WTC11 (cell line): ENCODE measurements at places on chromosomes 5 and 9. TPM values are rescaled to one million over a fixed set of nuclear protein-coding genes. Genes with fewer than 3 reads are reported as not detected.

DNA sequence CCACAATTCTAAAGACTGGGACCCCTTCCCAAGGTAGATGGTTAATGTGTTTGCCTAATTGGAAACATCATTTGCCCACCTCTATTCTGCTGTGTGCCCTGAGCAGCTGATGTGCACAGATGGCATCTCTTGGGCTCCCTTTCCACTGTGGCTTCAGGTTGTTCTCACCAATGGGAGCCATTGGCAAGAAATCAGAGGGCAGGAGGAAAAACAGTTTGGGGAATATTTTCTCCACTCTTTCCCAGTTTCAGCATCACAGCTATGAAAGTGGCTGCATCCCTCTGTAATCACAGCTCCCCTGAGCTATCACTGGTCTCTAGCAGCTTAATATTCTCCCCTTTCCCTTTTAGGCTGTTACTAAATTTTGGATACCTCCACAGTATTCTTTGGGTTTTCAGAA lies 911.6 kb upstream of the SEMA6A start:
- DNase-seq: no peak
- H3K27ac ChIP-seq: no peak overlapping the region
- H3K27me3 ChIP-seq: no peaks in the 10 kb centered on the region
- peaks cover 2% of the 10 kb centered on the region; the same call in 1 of the 2 replicates for H3K4me1 ChIP-seq

DNA sequence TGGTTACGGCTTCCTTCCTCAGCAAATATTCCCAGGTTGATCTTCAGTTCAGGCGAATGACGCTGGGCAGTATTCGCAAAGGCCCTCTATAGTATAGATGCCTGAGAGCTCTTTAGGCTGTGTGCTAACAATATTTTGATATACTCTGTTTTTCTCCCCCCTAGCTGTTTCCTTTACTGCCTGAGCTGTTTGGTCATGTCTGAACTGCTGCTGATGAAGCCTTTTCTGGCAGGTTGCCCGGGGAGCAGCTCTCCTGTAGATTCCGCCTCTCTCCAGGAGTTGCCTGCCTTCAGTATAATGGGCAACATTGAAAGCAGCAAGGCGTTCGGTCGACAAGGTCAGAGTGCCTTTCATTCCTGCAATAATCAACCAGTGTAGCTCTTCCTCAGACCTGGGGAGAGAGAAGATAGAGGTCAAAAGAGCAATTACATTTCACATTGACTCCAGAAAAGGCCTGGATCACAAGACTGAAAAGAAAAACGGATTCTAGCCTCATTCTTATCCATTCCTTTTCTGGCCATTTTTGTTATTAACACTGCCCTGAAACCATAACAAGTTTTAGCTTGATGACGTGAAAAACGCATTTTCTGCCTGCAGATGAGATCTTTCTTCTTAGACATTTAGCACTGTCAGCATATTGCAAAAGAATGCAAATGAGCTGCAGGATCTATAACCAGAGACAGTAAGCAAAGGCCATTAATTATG lies 60.1 kb upstream of the ZNF608 start:
- no peak overlapping the region for H3K27ac ChIP-seq
- H3K27me3 ChIP-seq: no peaks in the 10 kb centered on the region
- H3K4me1 ChIP-seq: peaks cover 22% of the 10 kb centered on the region
- no peak overlapping the region for H3K4me3 ChIP-seq
- no peaks in the 10 kb centered on the region for H3K36me3 ChIP-seq
- DNase-seq: peak; percentile 29

GRCh38 chr9:122060481-122060880 lies 32.6 kb downstream of the TTLL11 start:
- H3K27me3 ChIP-seq: peaks cover 7% of the 10 kb centered on the region
- no peak for DNase-seq
- no peak overlapping the region for H3K27ac ChIP-seq
- H3K36me3 ChIP-seq: no peaks in the 10 kb centered on the region
- H3K4me1 ChIP-seq: no peaks in the 10 kb centered on the region
- H3K4me3 ChIP-seq: no peak overlapping the region

GRCh38 chr9:130018265-130018664 lies 24.7 kb downstream of the FNBP1 start:
- no peaks in the 10 kb centered on the region for H3K27me3 ChIP-seq
- no peak for DNase-seq
- no peak overlapping the region for H3K4me3 ChIP-seq
- peaks cover 9% of the 10 kb centered on the region for H3K36me3 ChIP-seq

GRCh38 chr9:136021171-136021871 lies 60.1 kb upstream of the UBAC1 start:
- H3K27ac ChIP-seq: peak overlapping the region; percentile 48
- H3K27me3 ChIP-seq: no peaks in the 10 kb centered on the region
- H3K4me1 ChIP-seq: peaks cover 27% of the 10 kb centered on the region
- no peaks in the 10 kb centered on the region for H3K36me3 ChIP-seq

DNA sequence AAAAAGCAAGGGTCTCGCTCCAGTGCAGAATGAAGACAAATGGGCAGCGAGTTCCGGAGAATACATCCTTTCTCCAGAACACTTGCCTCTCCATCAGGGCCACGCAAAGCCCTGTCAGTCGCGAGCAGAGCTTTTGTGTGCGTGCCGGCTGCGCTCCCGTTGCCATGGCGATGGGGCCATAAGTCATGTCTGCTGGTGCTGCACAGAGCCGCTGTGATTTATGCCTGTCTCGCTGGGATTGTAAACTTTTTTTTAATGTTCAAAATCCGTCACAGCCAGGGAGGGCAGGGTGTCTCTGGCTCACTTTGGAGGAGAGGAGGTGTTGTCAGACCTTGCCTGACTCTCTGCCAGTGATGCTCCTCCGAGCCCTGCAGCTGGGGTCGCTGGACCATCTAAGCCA lies 272.7 kb downstream of the TRIM32 start:
- no peak overlapping the region for H3K4me3 ChIP-seq
- no peaks in the 10 kb centered on the region; the same call in 1 of the 2 replicates for H3K27me3 ChIP-seq
- no peaks in the 10 kb centered on the region for H3K36me3 ChIP-seq
- no peak overlapping the region for H3K27ac ChIP-seq

DNA sequence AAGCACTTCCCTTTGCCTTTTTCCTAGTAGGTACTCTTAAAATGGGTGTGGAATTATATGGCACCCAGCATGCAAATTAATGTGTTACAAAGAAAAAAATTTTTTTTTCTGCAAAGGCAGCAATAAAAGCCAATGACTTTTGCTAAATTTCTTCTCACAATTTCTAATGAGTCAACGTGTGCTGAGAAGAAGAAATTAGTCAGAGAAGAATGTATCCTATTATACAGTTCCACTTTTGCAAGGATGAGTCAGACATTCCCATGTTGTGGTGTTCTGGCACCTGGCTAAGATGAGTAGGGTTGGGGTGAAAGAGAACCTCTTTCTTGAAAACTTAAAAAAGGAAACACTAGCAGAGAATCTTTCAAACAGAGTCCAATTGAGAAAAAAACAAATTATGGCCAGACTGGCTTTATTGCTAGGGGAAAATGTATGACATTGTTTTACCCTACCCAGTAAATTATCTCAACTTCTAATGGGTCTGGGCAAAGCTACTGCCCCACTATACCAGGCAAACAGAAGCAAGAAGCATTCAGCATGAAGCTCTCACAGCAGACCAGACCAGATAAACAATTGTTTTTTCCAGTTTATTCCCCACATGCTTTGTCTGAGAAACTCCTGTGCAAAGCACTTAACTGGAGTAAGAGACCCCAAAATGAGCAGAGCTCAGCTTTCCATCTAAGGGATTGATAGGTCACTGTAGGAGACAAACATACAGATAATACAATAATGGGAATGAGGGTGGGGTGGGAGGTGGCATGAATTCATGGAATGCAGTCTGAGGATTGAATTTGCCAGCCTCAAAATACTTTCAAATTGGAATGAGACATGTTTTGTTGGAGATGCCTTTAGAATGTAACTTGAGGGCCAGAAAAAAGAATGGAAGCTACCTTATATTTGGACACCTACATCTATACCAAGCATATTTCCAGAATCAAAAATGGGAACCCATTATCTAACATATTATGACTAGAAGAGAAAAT lies 220.8 kb upstream of the RFX3 start:
- DNase-seq: no peak
- no peak overlapping the region for H3K4me3 ChIP-seq
- H3K36me3 ChIP-seq: no peaks in the 10 kb centered on the region
- peaks cover 32% of the 10 kb centered on the region for H3K4me1 ChIP-seq

GRCh38 chr5:170470808-170471404 lies 32.9 kb upstream of the KCNIP1 start:
- DNase-seq: no peak
- 0 out of 2 replicates have a peak, but pooled peaks cover 3% of the 10 kb centered on the region for H3K36me3 ChIP-seq
- H3K27ac ChIP-seq: no peak overlapping the region
- H3K27me3 ChIP-seq: no peaks in the 10 kb centered on the region; the same call in 1 of the 2 replicates
- H3K4me3 ChIP-seq: no peak overlapping the region

- H3K27me3 ChIP-seq: peaks cover 4% of the 10 kb centered on the region
- no peak for DNase-seq
- no peak overlapping the region for H3K4me3 ChIP-seq
Observed at GRCh38 chr9:90956026-90956810, 154.6 kb downstream of the SYK start.

GRCh38 chr9:107049803-107050184 lies 186.8 kb downstream of the ZNF462 start:
- peak; percentile 12 for DNase-seq
- H3K4me3 ChIP-seq: no peak overlapping the region
- H3K36me3 ChIP-seq: no peaks in the 10 kb centered on the region
- no peaks in the 10 kb centered on the region; the same call in 1 of the 2 replicates for H3K27me3 ChIP-seq
- H3K27ac ChIP-seq: peak overlapping the region; percentile 28; the same call in 1 of the 2 replicates
- H3K4me1 ChIP-seq: peaks cover 38% of the 10 kb centered on the region

DNA sequence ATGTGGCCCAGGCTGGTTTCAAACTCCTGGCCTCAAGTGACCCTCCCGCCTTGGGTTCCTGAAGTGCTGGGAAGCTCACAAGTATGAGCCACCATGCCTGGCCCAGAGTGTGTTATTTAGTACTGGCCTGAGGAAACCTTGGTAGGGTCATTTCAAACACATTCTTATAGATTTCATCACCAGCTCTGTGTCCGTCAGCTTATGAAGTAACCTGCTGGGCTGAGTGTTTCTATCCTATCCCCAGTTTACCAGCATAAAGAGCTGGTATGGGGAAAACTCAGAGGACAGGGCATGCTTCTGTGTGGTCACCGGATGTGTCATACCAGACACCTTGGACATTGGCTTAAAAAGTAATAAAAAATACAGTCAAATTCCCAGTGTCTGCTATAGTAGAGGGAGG lies 45.3 kb downstream of the PTPN3 start:
- no peak overlapping the region for H3K4me3 ChIP-seq
- no peaks in the 10 kb centered on the region for H3K27me3 ChIP-seq
- no peak overlapping the region for H3K27ac ChIP-seq
- no peaks in the 10 kb centered on the region for H3K36me3 ChIP-seq
- peaks cover 28% of the 10 kb centered on the region for H3K4me1 ChIP-seq

DNA sequence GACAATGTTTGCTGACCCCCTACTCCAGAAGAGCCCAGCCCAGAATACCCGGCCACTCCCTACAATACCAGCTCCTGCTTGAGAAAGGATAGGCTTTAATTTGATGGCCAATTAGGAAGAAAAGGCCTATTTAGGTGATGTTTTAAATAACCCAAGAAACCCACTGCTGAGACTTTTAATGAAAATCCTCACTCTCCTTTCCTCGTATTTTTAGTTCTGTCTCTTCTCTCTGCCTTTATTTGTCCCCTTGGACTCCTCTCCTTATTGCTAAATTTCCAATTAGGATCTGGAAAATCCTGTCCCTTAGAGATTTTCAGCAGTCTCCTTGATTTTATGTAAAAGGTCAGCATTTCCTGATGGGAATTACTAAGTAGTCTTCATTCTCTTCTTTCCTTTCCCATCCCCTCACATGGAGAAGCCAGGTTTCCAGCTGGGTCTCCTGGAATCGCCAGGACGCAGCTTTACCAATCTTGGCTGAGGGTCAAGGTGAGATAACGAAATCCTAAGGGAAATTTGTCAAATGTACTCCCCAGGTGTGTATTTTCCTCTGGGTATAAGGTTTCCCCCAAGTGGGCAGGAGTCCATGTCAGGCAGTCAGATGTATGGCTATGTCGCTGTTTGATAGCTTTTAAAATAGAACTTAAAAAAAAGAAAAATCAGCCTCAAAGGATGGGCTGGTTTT lies 11.7 kb downstream of the STC2 start:
- peaks cover 48% of the 10 kb centered on the region for H3K36me3 ChIP-seq
- peak overlapping the region; percentile 91 for H3K27ac ChIP-seq
- no peak overlapping the region for H3K4me3 ChIP-seq

DNA sequence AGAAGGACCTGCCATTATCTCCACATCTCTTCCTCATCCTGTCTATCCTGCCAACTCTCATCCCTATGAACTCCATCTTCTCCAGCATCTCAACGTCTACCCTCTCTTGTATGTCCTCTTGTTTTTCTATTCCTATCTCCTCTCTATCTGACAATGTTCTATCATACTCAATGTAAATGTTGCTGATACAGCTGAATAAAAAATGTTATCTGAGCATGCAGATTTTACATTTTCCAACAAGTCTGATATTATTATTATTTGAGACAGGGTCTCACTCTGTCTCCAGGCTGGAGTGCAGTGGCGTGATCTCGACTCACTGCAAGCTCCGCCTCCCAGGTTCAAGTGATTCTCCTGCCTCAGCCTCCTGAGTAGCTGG lies 56.0 kb upstream of the RAI14 start:
- H3K27me3 ChIP-seq: no peaks in the 10 kb centered on the region; the same call in 1 of the 2 replicates
- no peak overlapping the region for H3K4me3 ChIP-seq
- H3K4me1 ChIP-seq: peaks cover 23% of the 10 kb centered on the region

- no peak for DNase-seq
- no peaks in the 10 kb centered on the region for H3K27me3 ChIP-seq
- H3K4me3 ChIP-seq: peak overlapping the region; percentile 69
- H3K4me1 ChIP-seq: peaks cover 73% of the 10 kb centered on the region
- H3K27ac ChIP-seq: peak overlapping the region; percentile 72
Observed at GRCh38 chr5:180807654-180808414, 5.2 kb upstream of the MGAT1 start.

DNA sequence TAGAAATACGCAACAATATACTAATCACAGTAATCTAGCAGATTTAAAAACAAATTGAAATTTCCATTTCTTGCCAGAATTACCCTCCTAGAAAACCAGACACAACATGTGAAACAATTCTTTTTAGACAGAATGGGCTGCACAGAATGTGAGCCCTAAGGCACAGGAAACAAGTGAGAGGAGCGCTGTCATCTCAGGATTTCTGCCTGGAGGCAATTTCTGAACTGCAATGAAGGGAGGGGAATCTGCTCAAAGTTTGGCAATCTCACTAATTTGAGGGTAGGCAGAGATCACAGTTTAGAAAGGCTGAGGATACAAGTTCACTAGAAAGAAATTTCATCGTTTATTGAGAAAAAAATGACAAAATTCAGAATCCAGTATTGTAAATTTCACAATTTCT lies 70.3 kb downstream of the INIP start:
- no peaks in the 10 kb centered on the region; the same call in 1 of the 2 replicates for H3K27me3 ChIP-seq
- no peak overlapping the region for H3K27ac ChIP-seq
- peaks cover 34% of the 10 kb centered on the region for H3K36me3 ChIP-seq
- H3K4me1 ChIP-seq: peaks cover 7% of the 10 kb centered on the region
- DNase-seq: no peak
- H3K4me3 ChIP-seq: no peak overlapping the region

- no peaks in the 10 kb centered on the region for H3K36me3 ChIP-seq
- DNase-seq: no peak
- no peaks in the 10 kb centered on the region for H3K27me3 ChIP-seq
Observed at GRCh38 chr5:137666461-137666850, 69.4 kb downstream of the KLHL3 start.

The GPR150 gene
- total RNA-seq: 0.09 to 0.13 TPM (median 0.11 TPM) in 3 replicates

The IL31RA gene
- total RNA-seq: 0.18 TPM in 1 of 3 replicates, not detected in the others

The NMUR2 gene
- 0.16 TPM in 1 of 3 replicates, not detected in the others for total RNA-seq

The GHR gene
- total RNA-seq: 0.48 to 0.57 TPM (median 0.53 TPM) in 3 replicates

The CCDC192 gene
- 0.52 to 0.69 TPM (median 0.53 TPM) in 3 replicates for total RNA-seq

The SPAAR gene
- 0.23 to 0.33 TPM in 2 of 3 replicates, not detected in the other for total RNA-seq
